ENCODE measurements at places on chromosomes 1 and 21.

- DNase-seq: no peak
Measured at GRCh38 chr21:31253684-31254083, 90.4 kb downstream of the TIAM1 start.

DNA sequence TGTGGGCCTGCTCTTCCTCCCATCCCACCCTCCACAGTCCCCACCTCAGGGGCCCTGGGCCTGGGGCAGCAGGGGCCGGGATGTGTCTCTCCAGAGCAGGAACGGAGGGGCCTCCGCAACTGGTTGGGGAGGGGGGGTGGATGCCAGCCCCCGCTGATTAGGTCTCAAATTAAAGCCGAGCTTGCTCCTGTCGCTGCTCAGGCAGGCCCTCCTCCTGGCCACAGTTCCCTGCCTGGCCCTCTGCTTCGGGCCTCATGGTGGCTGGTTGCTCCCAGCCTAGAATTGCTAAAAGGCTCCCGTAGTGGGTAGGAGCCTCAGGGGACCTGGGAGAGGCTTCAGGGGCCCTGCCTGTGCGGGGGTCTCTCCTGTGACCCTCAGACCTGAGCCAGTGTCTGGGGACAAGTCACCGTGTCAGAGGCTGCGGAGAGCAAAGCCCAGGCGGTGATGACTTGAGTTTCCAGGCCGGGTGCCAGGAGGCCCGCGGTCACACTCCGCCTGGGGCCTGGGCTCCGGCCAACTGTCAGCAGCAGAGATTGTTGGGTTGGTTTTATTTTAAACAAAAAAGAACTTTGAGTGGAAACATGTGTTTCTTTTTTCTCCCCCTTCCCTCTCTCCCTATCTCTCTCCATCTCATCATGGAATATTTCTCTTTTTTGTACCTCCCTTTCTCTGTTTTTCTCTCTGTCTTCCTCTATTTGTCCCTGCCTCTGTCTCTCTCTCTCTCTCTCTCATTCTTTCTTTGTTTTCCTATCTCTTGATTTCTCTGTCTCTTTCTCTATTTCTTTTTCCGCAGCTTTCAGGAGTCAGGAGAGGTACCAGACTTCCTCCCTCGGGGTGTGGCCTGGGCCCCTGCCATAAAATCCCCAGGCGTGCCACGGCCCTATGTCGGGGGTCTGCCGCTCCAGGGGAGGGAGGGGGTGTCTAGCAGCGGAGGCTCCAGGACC lies 20.0 kb upstream of the EPHA2 start:
- peak; percentile 94 for DNase-seq

DNA sequence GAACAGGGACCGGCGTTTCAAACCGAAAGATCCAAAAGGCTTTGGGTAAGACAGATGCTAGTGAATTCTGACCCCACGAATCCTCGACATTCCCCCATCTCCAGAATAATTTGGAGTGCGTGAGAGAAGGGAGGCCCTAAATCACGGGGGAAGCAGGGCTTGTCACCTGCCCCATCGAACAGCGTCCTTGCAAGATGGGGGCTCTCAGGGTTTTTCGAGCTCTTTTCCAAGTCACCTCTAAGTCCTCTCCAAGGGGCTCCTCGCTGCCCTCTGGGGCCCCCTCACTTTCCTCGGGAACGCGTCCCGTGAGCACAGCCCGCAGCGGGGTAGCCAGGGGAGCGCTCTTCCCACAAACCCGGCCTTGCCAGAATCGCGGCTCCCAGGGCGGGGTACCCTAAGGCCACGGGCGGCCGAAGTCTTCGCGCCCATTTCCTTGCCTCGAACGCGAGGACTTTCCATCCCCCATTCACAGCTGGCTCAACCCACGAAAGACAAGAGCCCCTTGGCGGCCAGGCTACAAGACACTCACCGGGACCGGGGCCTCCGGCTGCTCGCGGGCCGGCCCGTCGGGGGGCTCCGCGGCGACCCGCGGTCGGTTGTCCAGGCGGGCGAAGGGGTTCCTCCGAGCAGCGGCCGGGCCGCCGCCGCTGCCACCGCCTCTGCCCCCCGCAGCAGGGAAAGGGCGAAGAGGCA lies 546 bp downstream of the DONSON start:
- peak; percentile 37 for DNase-seq

GRCh38 chr1:165284454-165284853 lies 72.1 kb downstream of the LMX1A start:
- DNase-seq: no peak

- no peak for DNase-seq
Measured at GRCh38 chr1:100773444-100773843, 53.9 kb downstream of the VCAM1 start.

- no peak for DNase-seq
Measured at GRCh38 chr1:2482588-2482987, 6.5 kb downstream of the PLCH2 start.

DNA sequence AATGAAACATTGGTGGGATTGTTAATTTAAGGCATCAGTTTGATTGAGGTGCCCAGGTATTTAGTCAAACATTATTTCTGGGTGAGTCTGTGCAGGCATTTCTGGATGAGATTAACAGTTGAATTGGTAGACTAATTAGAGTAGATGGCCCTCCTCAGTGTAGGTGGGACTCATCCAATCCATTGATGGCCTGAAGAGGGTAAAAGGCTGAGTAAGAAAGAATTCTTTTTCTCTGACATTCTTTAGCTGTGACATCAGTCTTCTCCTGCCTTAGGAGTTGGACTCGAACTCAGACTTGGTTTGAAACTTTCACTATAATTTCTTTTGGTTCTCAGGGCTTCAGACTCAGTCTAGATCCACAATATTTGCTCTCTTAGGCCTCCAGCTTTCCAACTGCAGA lies 59.6 kb upstream of the ADAMTS5 start:
- peak; percentile 18 for DNase-seq

GRCh38 chr21:42480736-42481135 lies 15.3 kb downstream of the RSPH1 start:
- no peak for DNase-seq

DNA sequence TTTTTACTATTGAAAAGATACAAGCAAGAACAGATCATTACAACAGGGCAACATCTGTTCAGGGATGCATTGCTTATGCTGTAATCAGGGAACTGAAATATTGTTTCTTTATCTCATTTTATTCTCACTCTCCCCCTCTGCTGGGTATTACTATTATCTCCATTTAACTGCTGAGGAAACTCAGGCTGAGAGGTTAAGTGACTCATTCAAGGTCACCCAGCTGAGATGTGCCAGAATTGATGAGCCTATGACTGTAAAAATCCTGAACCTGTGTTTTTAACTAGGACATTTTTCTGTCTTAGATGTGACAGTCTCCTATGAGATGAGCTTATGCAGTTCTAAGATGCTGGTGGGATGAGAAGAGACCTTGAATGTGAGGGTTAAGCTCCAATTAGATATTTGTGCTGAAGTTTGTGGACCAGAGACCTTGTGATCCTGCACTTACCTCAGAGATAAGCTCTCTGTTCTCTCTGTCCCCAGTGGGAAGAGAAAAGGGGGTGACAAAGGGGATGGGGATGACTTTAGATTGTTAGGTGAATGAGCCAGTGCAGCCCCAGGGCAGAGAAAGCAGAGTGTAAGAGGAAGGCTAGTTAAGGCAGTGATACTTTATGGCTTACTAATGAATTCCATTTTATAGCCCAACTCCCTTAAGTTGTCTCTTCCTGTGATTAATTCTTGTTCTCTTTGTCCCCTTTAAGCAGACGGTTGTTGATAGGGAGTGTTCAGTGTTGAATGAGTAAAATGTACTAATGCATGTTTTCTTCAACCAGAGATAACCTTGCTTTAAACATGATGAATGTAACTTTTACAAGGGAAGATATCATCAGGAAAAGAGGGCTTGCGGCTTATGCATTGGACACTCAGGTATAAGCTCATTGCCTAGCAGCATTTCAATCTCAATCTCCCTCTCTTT lies 111.4 kb downstream of the HLX start:
- DNase-seq: peak; percentile 75

Measured in fibroblast of skin of abdomen (primary cell).